ENCODE measurements at places on chromosomes 2 and 18.

- no peak for DNase-seq
Measured at GRCh38 chr2:72961853-72962468, 44.6 kb downstream of the EMX1 start.

DNA sequence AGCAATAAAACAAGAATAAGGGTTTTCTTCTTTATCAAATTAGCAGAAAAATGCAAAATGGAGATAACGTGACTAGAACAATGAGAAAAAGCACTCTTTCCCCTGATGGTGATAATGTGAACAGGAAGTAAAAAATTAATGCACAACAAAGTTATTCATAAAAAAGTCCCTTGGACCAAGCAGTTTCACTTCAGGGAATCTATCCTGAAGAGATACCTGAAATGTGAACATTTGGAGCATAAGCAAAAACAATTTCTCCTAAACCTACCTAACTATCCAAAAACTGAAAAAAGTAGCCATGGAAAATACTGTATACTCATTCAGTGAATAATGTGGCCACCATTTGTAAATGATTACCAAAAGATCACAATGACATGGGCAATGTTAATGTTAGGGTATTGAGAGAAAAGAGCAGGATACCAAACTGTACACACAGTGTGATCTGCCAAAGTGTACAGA lies 48.7 kb downstream of the TRIP12 start:
- no peak for DNase-seq

- no peak for DNase-seq
Measured at GRCh38 chr2:18047213-18047611, 168.7 kb downstream of the KCNS3 start.

DNA sequence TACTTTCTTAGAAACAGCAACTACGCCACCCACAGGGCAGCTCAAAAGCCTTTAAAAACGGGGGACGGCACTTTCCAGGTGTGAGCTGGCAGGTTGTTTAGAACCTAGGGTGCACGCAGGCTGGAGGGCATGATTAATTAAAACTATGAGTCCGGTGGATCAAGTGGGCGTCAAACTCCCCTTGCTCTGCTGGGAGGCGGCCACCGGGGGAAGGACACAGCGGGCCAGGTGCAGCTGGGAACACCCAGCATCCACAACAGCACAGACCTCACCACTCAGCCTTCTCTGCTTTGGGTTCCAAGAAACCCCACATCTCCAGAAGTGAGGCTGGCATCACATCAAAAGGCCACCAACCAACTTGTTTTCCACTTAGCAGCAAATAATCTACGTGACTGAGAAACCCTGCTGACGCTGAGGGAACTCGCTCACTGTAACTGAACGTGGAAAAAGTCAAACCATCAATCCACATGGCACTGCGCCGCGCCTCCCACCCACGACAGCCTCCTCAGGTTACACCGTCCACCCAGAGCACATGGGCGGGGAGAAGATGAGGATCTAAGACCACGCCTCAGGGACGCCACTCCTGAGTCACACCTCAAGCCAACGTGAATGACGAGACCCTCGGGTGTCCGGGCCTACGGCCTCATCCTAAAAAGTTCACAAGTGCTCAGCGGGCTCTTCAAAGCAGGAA lies 118.2 kb downstream of the ZNF516 start:
- DNase-seq: no peak

DNA sequence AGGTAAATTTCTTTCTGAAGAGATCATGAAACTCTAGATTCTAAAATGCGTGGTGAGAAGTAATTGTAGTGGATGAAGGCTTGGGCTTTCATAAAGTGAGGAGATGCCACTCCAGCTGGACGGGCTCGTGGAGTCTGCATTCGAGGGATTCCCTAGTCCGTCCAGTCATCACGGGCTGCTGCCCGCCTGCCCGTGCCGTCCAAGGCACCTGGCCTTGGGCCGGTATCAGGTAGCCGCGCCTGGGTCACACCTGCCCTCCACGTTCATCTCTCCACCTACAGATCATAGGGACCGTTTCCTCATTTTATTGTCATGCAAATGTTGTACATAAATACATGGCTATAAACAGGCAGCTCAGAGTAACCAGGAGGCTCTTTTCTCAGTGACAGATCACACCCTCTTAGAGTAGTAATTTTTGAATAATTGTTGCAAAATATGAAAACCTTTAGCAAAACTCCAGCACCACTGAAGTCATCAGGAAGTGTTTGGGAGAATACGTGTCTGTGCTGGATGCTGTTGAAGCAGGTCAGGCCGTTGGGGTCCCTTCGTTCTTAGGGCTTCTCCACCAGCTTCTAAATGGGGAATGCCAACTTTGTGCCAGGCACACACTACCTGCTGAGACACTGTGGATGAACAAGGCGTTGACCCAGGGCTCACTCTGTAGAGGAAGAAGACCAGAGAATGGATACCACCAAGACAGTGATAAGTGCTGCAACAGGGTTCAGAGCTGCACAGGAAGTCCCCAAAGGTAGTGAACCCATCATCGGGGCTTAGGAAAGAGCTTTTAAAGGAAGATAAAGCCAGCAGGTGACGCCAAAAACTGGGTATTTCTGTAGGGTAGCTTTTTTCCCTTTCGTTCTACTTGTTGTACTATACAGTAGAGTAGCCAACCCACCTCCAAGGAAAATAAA lies 112.5 kb downstream of the FAM210A start:
- no peak for DNase-seq

DNA sequence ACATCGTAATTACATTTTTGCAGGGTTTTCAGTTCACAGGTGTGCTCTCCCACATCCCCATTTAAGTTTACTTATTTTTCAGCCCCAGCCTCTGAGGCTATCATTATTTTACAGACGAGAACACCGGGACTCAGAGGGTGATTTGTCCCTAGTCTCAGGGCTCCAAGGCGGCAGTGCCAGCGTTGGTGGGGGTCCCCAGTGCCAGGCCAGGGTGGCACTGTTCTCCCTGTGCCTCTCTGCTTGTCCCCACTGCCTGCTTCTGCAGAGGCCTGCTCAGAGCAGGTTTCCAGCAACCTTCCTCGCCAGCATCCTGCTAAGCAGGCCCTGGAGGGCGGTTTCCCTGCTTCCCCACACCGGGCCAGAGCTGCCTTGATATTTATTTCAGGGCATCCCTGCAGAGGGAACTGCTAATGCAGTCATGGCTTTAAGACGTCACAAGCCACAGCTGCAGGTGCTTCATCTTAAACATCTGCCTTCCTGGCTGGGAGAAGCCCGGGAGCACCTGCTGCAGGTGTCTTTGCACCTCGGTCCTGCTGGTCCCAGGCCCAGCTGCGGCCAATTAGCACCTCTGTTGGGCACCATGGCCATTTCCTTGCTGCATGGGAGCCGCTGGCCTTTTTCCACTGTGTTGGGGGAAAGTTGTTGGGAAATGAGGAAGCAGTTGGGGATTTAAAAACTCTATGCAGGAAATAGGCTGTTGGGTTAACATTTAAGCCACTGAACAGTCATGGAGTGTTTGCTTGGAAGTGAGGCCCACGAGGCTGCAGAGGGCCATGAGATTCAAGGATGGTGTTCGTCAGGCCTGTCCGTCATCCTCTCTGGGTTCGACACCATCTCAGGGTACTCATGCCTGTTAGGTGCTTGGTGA lies 22.8 kb downstream of the HPCAL1 start:
- no peak for DNase-seq

- no peak for DNase-seq
Measured at GRCh38 chr2:138110453-138111083, 146.3 kb downstream of the HNMT start.

GRCh38 chr2:69242651-69243051 lies 144.4 kb downstream of the GFPT1 start:
- DNase-seq: no peak

GRCh38 chr2:177721818-177722567 lies 329.4 kb downstream of the AGPS start:
- DNase-seq: no peak

GRCh38 chr2:72015266-72015665 lies 132.4 kb downstream of the CYP26B1 start:
- no peak for DNase-seq

DNA sequence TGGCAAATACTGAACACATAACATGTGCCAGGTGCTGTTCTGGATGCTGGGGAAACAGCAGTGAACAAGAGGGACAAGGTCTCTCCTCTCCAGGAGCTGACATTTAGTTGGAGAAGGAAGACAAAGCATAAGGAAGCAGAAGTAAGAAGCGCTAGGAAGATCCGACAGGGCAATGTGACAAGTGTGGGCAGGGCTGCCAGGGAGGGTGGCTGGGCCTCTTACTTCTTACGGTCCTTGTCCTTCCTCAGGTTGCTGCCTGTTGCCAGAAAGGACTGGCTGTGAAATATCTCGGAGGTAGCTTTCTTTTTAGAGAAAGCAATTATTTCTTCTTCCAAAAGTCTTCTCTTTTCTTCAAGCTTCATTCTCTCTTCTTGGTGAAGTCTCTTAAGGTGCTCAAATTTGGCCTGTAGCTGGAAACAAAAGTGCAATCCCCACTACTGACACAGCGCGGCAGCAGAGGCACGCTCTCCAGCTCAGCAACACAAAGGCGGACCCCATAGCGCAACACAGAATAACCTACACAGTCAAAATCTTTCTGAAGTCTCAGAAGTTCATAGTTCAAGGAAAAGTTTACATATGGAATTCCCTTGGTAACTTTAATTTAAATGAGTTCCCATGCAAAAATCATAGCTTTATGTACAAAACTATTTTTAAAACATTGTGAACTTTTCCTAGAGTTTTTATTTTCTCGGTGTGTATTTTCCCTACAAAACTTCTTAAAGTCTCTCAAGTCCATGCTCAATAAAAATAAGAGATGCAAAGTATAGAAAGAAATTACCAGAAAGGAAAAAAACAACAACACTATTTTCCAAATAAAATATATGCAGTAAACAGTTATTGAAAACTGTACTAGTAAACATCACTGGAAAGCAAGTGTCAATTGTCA lies 67.7 kb downstream of the SEPTIN10 start:
- DNase-seq: peak; percentile 59

All from SK-N-SH (cell line).